ENCODE measurements at places on chromosomes 3 and 15. TPM values are rescaled to one million over a fixed set of nuclear protein-coding genes. Genes with fewer than 3 reads are reported as not detected.

The ATP10A gene
- 0.78 TPM for total RNA-seq

The ACKR2 gene
- total RNA-seq: 0.16 TPM

The ISLR gene
- total RNA-seq: 8.9 TPM

The PBRM1 gene
- 203 TPM for total RNA-seq

The SLC22A14 gene
- total RNA-seq: 0.31 TPM

The VEPH1 gene
- 9.2 TPM for total RNA-seq

The STARD9 gene
- 5.1 TPM for total RNA-seq

The ROPN1B gene
- total RNA-seq: 0.31 TPM

The RAB6B gene
- total RNA-seq: 52.6 TPM

The NOX5 gene
- under 0.01 TPM for total RNA-seq

The EXD1 gene
- total RNA-seq: 0.78 TPM

The CDHR4 gene
- not detected for total RNA-seq

The TRH gene
- 1.1 TPM for total RNA-seq

DNA sequence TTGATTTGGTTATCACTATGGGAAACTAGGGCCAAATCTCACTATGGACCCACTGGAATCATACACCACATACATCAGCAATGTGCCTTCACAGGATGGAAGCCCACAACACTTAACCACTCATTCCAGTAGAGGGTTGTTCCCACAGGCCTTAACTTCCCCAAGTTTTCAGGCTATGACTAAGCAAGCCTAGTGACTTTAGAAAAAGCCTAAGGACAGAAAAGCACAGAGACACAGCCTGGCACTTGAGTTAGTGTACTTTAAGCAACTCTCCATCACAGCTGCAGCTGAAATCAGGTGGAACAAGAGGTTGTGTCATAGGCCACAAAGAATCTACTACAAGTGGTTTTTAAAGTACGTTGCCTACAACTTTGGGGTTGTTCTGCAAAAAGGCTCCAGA lies 128.7 kb downstream of the LRRN1 start:
- DNase-seq: no peak

DNA sequence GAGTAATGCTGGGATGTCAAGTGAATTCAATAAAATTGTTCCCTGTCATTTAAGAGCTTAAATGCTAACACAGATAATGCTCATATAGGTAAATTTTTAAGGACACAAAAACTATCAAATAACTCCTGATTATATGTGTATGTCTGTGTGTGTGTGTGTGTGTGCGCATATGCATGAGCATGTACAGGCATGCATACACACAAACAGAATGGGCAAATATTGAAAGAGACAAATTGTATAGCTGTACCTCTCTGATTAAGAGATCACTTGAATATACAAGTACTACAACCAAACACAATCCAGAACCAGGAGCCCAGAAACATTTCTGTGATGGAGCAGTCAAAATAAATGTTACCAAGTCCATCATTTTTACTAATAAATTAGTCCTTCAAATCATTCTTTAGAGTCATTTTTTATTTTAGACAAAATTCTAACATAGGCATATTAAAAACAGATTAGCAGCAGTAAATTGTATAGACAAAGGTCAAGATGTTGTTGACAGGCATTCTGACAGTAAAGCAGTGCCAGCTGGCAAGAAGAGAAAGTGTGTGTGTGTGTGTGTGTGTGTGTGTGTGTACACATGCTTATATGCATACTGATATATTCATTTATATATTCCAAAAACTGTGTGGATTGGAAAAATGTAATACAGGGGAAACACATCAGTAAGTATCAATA lies 145.3 kb downstream of the CD47 start:
- no peak for DNase-seq

DNA sequence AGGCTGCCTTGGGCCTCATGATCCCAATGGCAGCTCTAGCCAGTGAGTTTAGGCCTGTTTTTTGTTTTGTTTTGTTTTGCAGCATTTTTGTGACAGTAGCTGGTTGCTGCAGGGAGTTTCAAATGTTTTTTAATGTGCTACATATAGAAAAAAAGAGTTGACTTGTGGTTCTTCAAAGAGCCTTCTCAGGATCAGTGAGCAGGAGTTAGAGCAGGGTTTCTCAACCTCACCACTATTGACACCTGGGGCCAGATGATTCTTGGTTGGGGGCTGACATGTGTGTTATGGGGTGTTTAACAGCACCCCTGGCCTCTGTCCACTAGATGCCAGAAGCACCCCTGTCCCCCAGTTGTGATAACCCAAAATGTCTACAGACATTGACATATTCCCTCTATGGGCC lies 17.9 kb downstream of the APH1B start:
- no peak for DNase-seq

DNA sequence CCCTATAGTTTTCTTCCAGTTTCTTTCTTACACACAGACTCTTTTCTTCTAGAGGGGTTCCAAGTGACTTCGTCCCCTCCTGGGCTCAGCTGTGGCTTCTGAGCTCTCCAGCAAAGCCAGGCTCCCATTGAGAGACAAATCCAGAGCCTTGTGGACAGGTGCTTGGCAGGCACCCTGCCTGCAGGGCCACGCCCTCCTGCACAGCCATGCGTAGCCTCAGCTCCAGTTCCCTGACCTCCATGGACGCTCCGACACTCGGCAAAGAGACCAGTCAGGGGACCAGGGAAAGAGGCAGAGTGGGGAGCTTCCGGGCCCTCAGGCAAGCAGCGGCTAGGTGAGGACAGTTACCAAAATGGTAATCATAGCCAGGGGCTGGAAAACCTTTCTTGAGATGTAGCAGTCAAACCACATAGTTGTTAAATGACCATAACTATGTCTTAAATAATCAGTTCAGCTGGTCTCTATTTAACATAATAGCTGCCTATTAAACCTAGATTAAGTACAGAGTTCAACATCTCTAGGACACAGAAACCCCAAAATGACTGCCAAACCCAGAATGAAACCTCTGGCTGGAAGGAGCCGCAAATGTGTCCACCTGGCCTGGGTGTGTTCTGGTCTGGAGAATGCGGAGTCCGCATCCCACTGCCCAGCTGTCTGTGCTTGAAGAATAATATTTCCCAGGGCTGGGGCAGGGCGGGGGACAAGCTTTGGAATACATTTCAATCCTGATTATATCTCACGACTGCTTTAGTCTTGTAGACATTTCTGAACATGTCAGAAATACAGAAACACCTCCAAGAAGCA lies 69.3 kb upstream of the RGMA start:
- DNase-seq: no peak

GRCh38 chr15:31293655-31294054 lies 33.0 kb upstream of the KLF13 start:
- no peak for DNase-seq

GRCh38 chr3:123640740-123641462 lies 56.0 kb upstream of the HACD2 start:
- no peak for DNase-seq

GRCh38 chr3:9946112-9947024 lies 5.8 kb downstream of the PRRT3 start:
- peak; percentile 61 for DNase-seq

- no peak for DNase-seq
Measured at GRCh38 chr3:120824613-120825012, 82.1 kb downstream of the GTF2E1 start.

GRCh38 chr15:80496096-80496495 lies 91.9 kb downstream of the ARNT2 start:
- DNase-seq: no peak

DNA sequence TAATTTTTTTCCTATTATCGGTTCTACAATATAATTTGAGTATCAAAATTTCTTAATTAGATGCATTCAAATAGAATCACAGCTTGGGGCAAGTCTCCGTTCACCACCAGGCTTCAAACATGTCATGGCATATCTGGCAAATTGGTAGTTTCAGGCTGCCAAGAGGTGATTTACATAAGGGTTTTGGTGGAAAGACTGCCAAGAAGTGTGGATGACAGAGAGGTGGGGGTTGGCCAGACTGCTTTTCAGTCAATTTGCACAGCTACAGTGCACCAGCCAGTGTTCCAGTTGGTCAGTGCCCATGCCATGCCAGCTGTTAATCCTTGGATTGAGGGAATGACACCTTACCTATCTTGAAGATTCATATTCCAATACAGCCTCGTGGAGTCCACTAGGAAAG lies 8.4 kb upstream of the GSK3B start:
- no peak for DNase-seq

DNA sequence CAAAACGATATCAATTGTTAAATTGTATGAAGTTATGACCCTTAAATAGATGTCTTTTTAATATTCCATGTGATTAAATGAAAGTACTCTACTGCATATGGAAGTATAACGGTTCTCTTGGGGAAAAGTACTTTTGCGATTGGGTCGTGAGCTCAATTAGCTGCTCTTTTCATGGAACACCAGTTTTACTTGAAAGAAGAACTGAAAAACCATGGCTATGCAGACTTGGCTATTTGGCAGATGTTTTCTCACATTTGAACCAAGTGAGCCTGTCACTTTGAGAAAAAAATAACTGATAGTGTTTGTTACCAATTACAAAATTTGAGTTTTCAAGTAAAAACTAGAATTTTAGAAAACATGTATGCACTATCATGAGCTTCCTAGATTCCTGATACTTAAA lies 5.9 kb upstream of the INAFM2 start:
- no peak for DNase-seq

- DNase-seq: no peak
Measured at GRCh38 chr3:159609625-159610024, 379.0 kb upstream of the IL12A start.

- peak; percentile 46 for DNase-seq
Measured at GRCh38 chr15:70863450-70864218, 9.7 kb upstream of the LARP6 start.

GRCh38 chr3:143977341-143978262 lies 6.0 kb downstream of the DIPK2A start:
- DNase-seq: no peak

DNA sequence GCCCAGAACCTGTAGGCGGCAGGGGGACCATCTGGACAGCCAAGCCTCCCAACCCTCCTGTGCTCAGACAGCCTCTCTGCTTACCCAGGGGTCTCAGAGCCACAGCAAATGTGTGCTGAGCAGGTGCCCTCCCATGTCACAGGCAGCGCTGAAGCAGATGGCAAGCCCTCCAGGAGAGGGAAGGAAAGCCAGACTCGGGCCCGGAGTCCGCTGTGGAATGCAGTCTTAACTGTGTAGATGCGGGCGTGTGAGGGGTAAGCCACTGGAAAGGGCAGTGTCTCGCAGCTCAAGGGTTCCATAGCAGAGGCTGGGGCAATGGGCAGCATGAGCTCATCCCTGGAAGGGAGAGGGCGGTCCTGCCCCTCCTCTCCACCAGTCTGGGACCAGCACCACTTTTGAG lies 45.6 kb downstream of the UMPS start:
- DNase-seq: no peak

DNA sequence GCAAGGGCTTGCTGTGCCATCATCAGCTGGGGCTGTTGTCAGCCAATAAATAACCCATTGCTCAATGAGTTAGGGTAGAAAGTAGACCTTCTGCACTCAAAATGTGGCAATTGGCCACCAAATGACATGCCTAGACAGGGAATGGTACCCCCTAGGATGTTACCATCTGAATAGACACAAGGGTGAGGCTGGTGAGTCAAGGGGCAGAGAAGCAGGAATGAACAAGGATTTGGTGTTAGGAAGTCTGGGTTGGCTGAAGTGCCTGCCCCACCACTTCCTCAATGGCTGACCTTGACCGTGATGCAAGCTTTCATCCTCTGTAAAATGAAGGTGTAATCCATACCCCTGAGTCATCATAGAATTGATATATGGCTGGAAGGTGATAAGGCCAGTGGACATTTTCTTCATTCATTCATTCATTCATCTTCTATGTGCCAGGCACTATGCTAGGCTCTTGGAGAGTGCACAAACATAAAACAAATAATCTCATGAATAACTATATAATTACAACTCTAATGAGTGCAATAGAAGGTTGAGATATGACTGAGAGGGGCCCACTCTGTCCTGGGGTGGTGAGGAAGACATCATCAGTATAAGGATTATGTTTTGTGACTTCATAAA lies 4.4 kb upstream of the CA12 start:
- no peak for DNase-seq

- DNase-seq: no peak
Measured at GRCh38 chr15:68391121-68391520, 40.8 kb downstream of the ITGA11 start.

DNA sequence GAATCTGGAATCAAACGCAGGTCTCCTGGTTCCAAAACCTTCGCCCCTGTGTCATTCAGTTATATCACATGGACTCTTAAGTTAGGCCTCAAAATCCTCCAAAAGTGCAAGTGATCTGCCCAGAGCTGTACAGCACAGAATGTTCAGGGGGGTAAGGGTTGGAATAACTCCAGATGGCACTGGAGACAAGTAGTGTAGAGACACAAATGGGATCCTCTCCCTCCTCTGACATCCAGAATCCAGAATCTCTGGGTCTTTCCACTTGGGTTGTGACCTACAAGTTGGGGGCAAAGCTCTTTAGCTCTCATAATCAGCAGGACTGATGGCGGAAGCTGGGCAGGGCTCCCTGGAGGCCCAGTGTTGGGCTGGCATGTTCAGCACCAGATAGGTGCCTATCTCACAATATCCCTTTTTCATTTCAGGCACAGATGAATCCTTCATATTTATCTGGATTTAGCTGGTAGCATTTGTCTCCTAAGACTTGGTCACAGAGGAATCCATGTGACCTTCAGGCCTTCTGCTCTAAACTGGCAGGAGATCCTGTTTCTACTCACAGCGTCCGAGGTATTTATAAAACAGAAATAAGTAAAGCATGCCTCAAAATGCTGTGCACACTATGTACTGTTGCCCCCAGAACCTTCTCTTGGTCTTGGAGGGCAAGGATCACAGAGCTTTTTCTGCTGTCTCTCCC lies 15.4 kb downstream of the ABHD2 start:
- DNase-seq: no peak

GRCh38 chr3:124559846-124560574 lies 170.2 kb upstream of the UMPS start:
- peak; percentile 58 for DNase-seq

GRCh38 chr3:100354850-100355249 lies 20.3 kb downstream of the NIT2 start:
- no peak for DNase-seq

GRCh38 chr3:106114220-106114619 lies 245.4 kb upstream of the CBLB start:
- DNase-seq: no peak

GRCh38 chr15:53128652-53129051 lies 338.5 kb upstream of the ONECUT1 start:
- no peak for DNase-seq

GRCh38 chr15:55879181-55879580 lies 114.2 kb downstream of the NEDD4 start:
- DNase-seq: no peak

GRCh38 chr3:33803894-33804526 lies 5.6 kb downstream of the PDCD6IP start:
- DNase-seq: no peak

DNA sequence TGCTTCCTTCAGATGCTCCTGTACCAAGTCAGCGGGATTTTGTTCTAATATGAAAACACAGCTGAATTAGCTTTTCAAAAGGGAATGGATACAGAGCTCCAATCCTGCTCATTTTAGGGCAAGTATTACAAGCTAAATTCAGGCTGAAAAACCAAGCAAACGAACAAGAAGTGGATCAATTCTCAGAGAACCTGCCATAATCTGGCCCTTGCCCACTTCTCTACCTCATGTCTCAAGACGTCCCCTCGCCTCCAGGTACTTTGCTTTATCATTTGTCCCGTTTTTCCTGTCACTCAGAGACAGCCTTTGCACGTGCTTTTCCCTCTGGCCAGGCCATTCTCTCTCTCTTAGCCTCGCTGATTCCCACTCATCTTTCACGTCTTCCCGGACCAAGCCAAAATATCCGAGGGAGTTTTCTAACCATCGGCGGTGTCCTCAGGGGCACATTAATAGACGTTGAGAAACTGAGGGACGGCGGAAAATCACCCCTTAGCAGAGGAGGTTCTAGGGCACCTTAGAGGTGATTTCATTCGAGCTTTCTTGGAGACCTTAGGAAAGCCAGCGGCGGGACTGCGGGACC lies 654 bp downstream of the SUSD5 start:
- no peak for DNase-seq

- no peak for DNase-seq
Measured at GRCh38 chr3:36965440-36965839, 20.6 kb upstream of the TRANK1 start.
